ENCODE measurements at places on chromosomes 3 and 15.

DNA sequence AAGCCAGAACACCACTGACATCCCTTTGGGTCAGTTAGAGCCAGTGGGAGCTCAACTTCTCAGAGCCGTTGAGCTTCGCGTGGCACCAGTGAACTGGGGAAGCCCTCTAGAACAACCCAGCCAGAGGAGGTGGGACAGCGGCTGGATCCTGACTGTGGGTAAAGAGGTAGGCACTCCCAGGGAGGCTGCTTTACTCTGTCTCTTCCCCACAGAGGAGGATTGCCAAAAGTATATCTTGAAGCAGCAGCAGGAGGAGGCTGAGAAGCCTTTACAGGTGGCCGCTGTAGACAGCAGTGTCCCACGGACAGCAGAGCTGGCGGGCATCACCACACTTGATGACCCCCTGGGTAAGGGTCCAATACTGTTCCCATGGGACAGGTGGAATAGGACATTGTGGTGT, 1.2 kb downstream of the MYD88 start:
- DNase-seq = no peak

GRCh38 chr15:67024998-67025368, 40.4 kb upstream of the SMAD3 start:
- DNase-seq = no peak

GRCh38 chr15:81185631-81186295, 10.9 kb upstream of the IL16 start:
- DNase-seq = no peak

DNA sequence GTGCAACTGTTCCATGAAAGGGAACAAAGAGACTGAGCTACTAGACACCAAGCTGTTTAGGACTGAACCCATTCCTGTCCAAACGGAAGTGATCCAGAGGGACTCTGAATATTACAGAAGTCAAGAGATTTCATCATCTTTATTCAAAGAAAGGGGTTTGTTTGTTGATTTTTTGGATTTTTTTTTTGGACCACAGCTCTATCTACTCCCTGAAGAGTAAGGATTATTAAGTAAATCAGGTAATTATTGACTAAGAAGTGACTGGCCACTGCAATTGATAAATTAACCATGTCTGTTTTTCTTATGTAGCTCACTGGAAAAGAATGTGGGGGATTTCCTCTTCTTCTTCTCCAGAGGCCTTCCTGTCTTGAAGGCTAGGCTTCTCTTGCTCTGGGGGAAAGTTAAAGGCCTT, 146.6 kb upstream of the TPM1 start:
- no peak for DNase-seq

DNA sequence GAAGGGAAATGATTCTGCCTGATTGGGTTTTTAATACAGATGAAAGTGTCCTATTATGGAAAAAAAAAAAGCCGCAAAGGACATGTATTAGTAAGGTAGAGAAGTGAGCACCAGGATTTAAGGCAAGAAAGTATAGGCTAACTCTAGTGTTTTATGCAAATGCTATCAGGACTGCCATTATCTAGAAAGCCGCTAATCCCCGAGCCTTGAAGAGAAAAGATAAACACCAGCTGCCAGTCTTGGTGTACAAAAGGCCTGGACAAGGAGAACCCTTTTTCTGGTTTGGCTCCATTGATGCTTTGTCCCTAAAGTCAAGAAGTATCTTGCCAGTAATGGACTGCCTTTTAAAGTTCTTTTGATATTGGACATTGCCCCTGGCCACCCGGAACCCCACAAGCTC, 8.6 kb upstream of the TRIM59 start:
- DNase-seq = no peak

GRCh38 chr3:100813828-100814227, 104.5 kb downstream of the TFG start:
- no peak for DNase-seq

DNA sequence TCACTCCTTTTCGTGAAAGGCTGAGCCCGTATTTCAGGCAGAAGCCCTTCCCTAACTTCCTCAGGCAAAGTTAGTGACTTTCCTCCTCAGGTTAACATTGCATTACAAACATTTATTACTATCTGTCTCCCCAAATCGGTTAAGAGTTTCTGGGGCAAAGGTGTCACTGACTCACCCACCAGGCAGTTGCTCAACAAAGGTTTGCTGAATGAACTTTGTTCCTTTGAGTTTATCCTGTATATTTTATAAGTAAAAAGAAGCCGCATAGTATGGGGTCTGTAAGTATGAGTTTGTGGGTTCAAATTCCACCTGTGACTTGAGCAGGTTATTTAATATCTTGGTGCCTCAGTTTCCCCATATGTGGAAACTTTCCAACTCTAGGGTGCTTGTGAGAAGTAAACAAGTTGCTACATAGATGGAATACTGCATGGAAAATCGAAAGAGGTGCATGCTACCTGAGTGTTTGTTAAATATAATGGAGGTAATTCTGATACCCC, 177.7 kb downstream of the THRB start:
- DNase-seq = no peak

DNA sequence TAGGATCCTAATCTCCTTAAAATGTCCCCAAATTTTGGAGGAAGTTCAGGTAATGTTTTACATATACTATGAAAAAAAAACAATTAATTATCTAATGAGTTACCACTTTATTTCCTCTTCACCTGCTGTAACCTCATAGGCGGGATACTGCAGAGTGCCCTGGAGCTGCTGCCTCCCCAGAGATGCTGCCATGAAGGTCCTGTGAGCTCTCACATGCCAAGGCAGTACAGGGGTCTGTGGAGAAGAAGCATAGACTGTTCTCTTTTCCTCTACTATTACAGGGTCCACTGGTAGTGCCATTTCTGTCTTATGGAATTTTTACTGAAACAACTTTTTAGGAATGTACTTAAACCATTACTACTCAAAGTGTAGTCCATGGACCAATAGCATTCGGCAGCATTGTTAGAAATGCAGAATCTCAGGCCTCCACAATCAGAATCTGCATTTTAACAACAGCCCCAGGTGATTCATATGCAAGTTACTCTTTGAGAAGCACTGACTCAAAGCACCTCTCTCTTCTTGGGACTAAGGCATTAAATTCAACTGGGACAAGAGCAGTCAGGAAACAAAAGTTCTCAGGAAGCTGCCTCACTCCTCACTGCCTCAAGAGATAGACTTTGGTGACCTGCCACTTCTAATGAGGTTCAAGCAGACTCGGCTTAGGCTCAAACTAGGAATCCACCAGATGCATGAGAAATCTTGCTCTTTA, 30.3 kb upstream of the CPOX start:
- no peak for DNase-seq

DNA sequence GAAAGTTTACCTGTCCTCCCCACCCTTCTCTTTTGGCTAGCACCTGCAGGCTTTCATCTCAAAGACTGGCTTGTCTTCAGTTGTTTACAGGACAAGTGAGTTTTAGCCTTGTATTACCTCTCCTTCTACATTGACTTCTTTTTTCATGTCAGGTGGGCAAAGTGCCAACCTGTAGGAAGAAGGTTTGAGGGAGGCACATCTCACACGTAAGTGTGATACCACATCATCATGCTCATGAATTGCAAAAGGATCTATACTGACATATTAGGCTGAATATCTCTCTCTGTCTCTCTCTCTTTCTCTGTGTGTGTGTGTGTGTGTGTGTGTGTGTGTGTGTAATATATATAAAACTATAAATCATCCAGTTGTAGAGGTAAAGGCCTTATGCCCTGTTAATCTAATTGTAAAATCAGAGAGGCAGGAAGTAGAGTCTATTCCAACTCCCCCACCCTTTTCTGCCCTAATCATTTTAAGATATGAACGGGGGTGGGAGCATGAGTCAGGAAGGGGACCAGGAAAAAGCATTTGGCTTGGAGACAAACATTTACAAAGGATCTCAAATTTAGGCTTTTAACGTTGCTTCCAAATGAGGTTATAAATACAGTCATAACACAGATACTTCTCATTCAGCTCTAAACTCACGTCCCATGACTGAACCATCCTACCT, 107.0 kb upstream of the PFN2 start:
- no peak for DNase-seq

DNA sequence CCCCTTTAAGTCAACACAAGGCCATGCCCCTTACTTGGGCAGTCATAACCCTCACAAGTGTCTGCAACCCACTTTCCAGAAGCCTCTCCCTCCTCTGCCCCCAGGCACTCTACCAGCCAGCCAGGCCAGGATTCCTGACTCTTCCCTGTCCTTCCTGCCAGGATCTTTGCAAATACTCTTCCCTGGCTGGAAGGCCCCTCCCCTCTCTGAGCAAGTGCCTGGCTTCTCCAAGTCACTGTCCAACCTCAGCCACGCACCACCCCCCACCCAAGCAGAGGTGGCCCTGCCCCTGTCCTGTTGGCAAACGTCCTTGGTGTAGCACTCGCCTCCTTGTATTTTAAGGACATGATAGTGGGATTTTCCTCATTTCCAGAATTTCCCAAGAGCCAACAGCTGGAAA, 54.7 kb upstream of the USP3 start:
- DNase-seq = no peak
